ENCODE measurements at places on chromosomes 7 and 10. TPM values are rescaled to one million over a fixed set of nuclear protein-coding genes. Genes with fewer than 3 reads are reported as not detected.

Gene HEPACAM2
- total RNA-seq, result not detected

Gene ABCA13
- 0.12 TPM for total RNA-seq

Gene LDB3
- total RNA-seq, result 132 TPM

GRCh38 chr10:61852261-61852660 lies 49.2 kb upstream of the ARID5B start:
- H3K36me3 ChIP-seq, result no peaks in the 10 kb centered on the region
- no peaks in the 10 kb centered on the region for H3K27me3 ChIP-seq
- no peaks in the 10 kb centered on the region for H3K4me1 ChIP-seq
- H3K27ac ChIP-seq, result no peak overlapping the region

DNA sequence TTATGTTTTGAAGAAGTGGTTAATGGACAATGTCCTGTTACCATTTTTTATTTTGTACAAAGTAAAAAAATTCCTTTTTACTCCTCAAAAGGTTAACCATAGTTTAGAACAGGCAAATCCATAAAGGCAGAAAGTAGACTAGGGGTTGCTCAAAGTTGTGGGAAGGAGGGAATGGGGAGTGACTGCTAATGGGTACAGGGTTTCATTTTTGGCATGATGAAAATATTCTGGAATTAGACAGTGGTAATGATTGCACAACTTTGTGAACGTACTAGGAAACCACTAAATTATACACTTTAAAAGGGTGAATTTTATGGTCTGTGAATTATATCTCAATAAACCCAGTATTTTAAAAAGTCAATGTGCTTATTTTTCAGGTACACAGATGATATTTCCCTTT lies 35.4 kb upstream of the CDK14 start:
- no peaks in the 10 kb centered on the region for H3K4me1 ChIP-seq
- H3K27ac ChIP-seq, result no peak overlapping the region
- no peak overlapping the region for H3K4me3 ChIP-seq
- no peaks in the 10 kb centered on the region for H3K27me3 ChIP-seq
- H3K36me3 ChIP-seq, result no peaks in the 10 kb centered on the region

GRCh38 chr7:130288829-130289228 lies 4.1 kb upstream of the CPA4 start:
- no peaks in the 10 kb centered on the region for H3K4me1 ChIP-seq
- DNase-seq, result no peak
- H3K36me3 ChIP-seq, result no peaks in the 10 kb centered on the region

GRCh38 chr7:77954773-77955555 lies 156.4 kb downstream of the PHTF2 start:
- DNase-seq, result no peak
- H3K36me3 ChIP-seq, result no peaks in the 10 kb centered on the region
- H3K27me3 ChIP-seq, result no peaks in the 10 kb centered on the region
- H3K27ac ChIP-seq, result no peak overlapping the region

DNA sequence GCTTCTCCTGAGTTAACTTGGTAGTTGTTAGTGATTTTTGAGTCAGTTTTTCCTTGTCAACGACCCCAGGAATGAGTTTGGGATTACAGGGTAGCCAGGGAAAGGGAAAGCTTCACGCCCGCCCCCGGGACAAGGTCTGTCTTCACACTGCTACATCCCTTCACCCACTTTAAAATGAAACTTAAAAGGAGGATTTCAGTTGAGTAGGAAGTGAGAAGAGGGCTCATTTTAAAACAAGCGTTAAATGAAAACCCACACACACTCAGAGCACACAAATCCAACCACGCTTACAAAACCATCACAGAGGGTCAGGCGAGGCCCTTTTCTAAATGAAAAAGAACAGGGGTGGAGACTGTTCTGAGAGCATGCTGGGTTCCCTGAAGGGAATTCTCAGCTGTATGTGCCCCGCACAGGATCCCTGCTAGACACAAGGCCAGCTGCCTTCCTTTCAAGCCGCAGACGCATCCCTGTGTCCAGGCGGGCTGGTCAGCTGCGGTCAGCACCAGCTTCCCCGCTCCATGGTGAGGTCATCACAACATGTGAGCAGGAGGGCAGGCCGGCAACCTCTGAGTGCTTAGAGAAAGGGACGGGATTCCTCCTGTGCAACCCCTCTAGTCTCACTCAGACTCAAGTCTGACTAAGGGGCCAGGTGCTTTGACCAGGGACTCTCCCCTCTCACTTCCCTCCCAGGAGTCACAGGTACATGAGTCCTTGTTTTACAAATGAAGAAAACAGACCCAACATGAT lies 111.8 kb downstream of the EGFR start:
- DNase-seq, result peak; percentile 85
- peak overlapping the region; percentile 92 for H3K27ac ChIP-seq
- H3K27me3 ChIP-seq, result no peaks in the 10 kb centered on the region

- H3K27me3 ChIP-seq, result no peaks in the 10 kb centered on the region
- no peaks in the 10 kb centered on the region for H3K36me3 ChIP-seq
- DNase-seq, result no peak
- no peaks in the 10 kb centered on the region for H3K4me1 ChIP-seq
- no peak overlapping the region for H3K4me3 ChIP-seq
These were observed 95.5 kb downstream of the DNMBP start for GRCh38 chr10:99914236-99914635.
